Activated CD4-positive, alpha-beta T cell treated with anti-CD3 and anti-CD28 coated beads, Interleukin-2, amount 50 U/mL, for 4 hours (primary cell): ENCODE measurements at places on chromosomes 7 and 10.

DNA sequence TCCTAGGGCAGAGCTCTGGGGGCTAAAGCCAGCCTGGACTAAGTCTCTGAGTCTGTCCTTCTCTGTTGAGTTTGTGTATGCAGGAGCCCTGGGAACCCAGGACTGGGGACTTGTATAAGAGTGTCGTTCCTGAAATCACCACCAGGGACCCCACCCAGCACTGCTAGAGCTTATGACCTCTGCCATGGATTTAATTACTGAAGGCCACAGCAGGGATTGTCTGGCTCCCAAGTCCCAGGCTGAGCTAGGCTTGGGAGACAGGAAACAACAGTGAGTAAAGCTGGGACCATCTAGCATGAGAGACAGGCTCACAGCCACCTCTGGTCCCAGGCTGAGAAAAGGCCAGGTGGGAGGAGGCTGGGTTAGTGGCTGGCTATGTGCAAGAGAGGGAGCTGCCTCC is 1.4 kb upstream of the TSPAN15 start:
- peak; percentile 43 for DNase-seq

DNA sequence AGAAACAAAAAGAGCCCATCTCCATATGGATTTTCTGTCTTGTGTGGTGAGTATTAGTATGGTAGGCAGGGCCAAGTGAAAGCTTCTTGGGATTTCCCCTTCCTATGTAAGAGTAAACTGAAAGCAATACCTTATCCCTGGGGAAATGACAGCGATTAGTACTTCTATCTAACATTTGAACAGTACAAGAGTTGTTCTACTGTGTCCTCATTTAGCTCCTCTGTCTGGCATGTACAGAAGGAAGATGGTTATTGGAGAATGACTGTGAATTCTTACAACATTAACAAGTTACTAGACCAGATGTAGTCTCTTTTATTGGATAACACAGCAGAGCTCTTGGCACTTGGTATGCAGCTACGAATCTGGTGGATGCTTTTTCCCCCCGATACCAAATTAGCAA is 17.9 kb upstream of the TRIL start:
- DNase-seq: no peak

DNA sequence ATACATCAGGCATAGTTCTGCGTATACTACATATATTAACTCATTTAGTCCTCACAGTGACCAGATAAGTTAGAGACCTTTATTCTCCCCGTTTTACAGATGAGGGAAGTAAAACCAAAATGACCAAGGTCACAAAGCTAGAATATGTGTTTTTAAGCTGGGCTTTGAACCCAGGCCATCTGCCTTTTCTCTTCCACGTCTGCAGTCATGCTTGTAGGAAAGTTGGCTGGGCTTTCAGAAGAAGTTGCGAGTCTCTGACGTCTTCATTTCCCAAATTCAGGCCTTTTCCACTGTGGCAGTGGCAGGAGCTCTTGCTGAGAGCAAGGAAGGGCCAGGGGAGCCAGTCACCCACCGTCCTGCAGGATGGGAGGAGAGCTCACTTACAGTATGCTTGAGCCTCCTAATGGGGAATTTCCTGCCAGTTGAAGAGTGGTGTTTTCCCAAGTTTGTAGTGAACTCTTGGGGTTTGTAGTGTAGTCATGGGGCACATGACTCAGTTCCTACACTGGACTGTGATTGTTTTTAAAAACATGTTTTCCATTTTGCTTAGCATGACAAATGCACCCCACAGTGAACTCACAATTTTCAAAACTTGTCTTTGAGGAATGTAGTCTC is 34.2 kb downstream of the CYP17A1 start:
- no peak for DNase-seq

DNA sequence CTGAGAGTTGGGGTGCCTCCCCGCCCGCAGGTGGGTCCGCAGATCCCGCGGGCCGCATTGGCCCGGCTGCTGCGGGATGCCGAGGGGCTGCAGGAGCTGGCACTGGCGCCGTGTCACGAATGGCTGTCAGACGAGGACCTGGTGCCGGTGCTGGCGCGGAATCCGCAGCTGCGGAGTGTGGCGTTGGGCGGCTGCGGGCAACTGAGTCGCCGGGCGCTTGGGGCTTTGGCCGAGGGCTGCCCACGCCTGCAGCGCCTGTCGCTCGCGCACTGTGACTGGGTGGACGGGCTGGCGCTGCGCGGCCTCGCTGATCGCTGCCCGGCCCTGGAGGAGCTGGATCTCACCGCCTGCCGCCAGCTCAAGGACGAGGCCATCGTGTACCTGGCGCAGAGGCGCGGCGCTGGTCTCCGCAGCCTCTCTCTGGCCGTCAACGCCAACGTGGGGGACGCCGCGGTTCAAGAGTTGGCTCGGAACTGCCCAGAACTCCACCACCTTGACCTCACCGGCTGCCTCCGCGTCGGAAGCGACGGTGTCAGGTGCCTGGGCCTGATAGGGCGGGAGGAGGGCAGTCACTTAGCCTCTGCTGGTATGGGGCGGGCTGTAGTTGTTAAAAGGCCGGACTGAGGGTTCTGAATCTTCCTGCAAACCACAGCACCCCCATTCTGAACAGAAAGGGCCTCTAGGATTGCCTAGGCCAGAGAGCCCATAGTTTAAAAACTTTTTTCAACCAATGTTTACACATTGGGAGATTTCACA is 1.3 kb downstream of the FBXL15 start:
- no peak for DNase-seq

GRCh38 chr10:126166797-126167196 is 221.5 kb downstream of the ADAM12 start:
- no peak for DNase-seq

- DNase-seq: no peak
Observed at GRCh38 chr10:89550509-89550908, 15.1 kb upstream of the SLC16A12 start.

DNA sequence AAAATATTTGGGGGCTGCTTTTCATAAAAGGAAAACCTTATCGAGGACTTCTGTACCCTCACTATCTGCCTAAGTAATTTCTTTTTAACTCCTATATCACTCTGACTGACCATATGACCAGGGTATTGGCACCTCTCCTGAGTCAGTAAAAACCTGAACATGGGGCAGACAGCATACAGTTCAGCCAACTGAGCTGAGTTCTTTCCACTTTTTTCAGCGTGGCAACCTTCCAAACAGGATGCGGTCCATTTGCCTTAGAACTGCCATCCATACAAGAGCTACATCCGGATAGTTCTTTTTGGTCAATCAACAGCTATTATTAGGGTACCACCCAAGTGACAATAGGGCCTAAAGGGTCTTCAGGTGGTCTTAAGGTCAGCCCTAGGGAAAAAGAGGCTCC is 122.6 kb downstream of the MARCHF5 start:
- no peak for DNase-seq

- no peak for DNase-seq
Observed at GRCh38 chr10:82150123-82150900, 275.3 kb downstream of the NRG3 start.

- no peak for DNase-seq
Observed at GRCh38 chr10:5809527-5810154, 3.6 kb downstream of the GDI2 start.

DNA sequence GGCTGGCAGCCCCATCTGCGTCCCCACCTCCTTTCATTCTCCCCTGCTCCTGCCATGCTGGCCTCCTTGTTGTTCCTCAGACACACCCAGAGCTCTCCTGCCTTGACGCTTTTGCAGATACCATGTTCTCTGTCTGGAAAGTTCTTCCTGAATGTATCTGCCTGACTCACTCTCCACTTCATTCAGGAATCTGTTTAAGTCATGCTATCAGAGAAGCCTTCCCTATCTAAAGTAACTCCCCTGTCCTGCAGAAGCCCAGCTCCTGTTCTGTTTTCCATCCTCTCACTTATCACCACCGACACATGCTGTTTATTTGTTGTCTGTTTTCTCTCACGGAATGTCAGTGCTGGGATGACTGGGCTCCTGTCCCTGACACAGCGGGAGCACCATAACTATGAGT is 82.0 kb downstream of the AFAP1L2 start:
- no peak for DNase-seq

GRCh38 chr10:32489901-32490300 is 44.0 kb downstream of the CCDC7 start:
- DNase-seq: no peak

GRCh38 chr10:12838995-12839927 is 162.3 kb downstream of the CCDC3 start:
- DNase-seq: no peak

GRCh38 chr7:111561654-111561903 is 713 bp downstream of the IMMP2L start:
- no peak for DNase-seq
